ENCODE measurements at places on chromosomes 11 and 22.

- peak; percentile 99 for DNase-seq
Observed at GRCh38 chr22:17781319-17782031, 7.2 kb upstream of the BID start.

DNA sequence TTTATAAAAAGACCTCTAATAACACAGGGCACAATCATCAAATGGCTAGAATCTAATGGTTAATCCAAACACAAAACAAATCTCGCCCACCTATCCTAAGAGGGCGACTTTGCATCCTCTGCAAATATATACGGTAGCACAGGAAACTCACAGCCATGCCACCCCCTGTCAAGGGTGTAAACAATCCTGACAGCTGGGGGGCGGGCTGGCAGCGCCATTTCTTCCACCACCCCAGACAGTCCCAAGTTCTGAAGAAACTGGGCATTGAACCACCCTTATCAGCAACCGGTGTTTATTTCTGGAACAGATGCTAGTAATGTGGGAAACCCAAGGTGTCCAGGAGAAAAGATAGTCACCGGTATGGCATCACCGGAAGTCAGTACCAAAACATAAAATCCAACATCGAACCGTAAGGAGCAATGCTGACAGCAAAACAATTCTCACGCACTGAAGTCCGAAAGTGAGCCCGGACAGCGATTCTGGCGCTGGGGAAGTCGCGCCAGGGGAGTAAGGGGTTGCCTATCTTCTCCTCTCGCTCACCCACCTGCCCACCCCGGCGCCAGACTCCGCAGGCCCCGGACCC lies 825 bp downstream of the FBXO3 start:
- peak; percentile 53 for DNase-seq

- no peak for DNase-seq
Observed at GRCh38 chr22:38180841-38181452, 683 bp downstream of the PLA2G6 start.

DNA sequence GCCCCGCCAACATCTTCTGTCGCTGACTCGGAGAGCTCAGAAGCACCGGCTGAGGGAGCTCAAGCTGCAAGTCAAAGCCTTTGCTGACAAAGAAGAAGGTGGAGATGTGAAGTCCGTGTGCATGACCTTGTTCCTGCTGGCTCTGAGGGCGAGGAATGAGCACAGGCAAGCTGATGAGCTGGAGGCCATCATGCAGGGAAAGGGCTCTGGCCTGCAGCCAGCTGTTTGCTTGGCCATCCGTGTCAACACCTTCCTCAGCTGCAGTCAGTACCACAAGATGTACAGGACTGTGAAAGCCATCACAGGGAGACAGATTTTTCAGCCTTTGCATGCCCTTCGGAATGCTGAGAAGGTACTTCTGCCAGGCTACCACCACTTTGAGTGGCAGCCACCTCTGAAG lies 6.7 kb downstream of the RAG1 start:
- DNase-seq: no peak

All from osteoblast (primary cell).